Activated naive CD8-positive, alpha-beta T cell treated with anti-CD3 and anti-CD28 coated beads for 36 hours (primary cell): ENCODE measurements at places on chromosomes 2 and 18. TPM values are rescaled to one million over a fixed set of nuclear protein-coding genes. Genes with fewer than 3 reads are reported as not detected.

GRCh38 chr2:183495589-183496267 is 371.5 kb downstream of the NUP35 start:
- DNase-seq = no peak

DNA sequence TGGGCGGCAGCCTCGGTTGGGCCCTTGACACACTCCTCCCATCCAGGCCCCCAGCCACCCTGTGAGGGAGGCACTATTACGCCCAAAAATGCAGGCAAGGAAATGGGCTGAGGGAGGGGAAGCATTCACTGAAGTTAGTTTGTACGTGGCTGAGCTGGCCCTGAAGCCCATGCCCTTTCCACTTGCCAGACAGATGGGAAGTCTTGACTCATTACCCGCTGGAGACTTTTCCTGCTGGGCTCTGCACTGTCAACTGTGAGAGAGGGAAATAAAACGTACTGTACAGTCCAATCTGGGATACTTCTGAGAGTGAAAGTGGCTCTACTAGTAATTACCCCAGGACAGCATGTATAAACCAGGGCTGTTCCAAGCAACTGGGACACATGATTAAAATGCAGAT is 125.9 kb downstream of the MSH2 start:
- no peak for DNase-seq

DNA sequence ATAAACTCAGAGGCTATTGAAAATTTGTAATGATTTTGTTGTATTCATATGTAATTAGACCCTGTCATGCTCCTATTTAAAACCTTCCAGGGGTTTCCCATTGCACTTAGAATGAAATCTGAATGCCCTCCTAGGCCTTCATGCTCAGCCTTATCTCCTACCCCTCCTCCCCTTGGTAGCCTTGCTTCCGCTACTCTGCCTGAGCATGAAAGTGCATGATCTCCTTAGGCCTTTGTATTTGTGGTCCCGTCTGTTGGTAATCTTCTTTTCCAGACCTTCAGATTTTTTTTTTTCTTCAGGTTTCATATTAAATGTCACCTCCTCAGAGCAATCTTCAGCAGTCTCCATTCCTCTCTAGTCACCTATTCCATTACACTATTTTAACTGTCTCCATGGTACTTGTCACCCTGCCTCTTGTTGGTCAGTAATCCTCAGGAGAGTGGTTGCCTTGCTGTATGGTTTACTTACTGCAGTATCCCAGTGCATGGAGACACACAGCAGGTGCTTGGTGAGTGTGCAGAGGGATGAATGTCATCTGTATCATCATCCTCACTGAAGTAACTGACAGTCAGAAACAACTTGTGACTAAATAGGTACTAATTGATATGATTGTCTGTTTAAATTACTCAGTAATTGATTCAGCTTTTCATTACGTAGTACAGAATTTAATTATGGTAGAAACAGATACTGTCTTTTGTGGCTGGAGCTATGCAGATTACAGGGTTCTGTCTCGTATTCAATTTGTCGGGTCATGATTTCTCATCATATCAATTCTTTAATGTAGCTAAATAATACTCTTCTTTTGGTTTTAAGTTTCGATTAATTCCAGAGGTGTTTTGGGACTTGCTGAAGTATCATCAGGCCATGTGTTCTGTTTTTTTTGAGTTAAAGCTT is 63.9 kb downstream of the PHLPP1 start:
- no peak for DNase-seq

DNA sequence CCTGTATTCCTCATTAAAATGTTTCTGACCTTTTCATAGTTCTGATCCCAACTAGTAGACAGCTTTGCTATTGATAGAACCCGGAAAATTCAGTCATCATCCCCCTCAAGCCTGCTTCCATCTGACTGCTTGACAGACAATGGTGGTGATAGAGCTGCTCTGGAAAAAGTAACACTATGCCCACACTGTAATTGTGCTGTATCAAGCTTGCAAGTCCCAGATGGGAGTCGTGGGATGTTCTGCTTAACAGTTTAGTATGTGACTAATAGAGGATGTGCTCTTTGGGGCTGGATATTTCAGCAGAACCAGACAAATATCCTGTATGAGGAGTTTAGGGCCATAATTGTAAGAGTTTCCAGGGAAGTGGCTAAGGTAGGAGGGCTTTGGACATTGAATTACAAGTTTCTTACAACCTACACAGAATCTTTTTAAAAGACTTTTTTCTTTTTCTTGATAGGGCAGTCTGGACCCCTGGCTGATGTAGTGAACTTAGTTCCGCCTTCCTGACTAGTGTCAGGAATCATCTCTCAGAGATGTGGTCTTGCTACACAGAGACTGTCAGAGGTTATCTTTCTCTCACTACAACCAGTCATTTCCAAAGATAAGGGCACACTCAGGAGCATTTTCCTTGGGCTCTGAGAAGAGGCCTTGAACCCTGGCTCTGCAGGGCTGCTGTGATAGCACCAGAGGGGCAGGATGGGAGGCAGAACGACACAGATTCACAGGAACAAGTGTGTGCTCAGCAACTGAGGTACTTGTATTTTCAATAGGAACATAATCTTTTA is 158.0 kb upstream of the RBMS1 start:
- no peak for DNase-seq

DNA sequence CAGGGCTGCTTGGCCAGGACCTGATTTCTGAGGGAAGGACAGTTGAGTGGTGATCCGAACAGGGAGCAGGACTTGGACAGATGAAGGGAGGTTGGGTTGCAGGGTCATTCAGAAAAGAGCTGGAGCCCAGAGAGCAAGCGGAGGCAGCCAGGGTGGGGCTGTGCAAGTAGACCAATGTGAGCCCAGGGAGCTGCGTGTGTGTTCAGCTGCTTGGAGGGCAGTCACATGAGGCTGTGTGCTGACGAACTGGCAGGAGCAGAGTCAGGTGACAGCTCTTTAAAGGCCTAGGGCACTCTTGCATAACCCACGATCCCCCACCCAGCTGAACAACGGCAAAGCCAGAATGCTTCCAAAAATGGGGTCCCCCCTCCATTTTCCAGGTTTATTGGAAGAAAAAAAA is 4.6 kb upstream of the MLPH start:
- no peak for DNase-seq

- DNase-seq = no peak
Measured at GRCh38 chr2:11347403-11347959, 3.0 kb upstream of the ROCK2 start.

- DNase-seq = no peak
Measured at GRCh38 chr2:44456946-44457345, 95.2 kb downstream of the CAMKMT start.

DNA sequence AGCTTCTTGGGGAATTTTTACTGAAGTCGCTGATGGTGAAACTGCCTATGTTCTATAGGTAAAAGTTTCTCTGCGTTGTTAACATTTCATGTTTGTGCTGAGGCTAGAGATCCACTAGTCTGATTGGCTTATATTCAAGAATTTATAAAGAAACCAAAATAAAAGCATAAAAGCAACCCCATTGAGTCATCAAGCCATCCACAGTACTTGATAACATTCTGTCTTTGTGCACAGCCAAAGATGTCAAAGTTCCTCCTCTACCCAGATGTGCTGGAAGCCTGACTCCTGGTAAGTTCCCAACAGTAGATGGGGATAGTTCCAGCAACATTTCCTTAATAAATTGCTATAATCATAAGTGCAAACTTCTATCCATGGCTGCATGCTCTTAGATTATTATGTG is 107.8 kb downstream of the TANC1 start:
- no peak for DNase-seq

DNA sequence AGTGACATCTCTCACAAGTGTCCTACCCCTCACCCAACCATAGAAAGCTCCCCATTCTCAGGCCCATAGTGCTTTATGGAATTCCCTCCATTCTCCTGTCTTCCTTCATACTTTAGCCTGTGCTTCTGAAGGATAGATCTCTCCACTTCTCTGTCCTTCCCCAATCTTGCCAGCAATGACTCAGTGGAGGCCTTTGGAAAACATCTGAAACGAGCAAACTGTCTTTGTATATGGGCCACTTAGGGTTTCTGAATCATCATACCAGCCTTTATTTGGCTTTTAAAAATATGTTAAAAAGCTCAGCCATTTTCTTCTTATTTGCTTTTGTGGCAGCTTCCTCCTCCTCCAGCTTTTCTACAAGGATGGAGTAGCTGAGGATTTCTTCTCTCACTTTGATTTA is 65.6 kb upstream of the ZNF385B start:
- no peak for DNase-seq

GRCh38 chr2:216066230-216066629 is 15.4 kb downstream of the PECR start:
- DNase-seq = no peak

DNA sequence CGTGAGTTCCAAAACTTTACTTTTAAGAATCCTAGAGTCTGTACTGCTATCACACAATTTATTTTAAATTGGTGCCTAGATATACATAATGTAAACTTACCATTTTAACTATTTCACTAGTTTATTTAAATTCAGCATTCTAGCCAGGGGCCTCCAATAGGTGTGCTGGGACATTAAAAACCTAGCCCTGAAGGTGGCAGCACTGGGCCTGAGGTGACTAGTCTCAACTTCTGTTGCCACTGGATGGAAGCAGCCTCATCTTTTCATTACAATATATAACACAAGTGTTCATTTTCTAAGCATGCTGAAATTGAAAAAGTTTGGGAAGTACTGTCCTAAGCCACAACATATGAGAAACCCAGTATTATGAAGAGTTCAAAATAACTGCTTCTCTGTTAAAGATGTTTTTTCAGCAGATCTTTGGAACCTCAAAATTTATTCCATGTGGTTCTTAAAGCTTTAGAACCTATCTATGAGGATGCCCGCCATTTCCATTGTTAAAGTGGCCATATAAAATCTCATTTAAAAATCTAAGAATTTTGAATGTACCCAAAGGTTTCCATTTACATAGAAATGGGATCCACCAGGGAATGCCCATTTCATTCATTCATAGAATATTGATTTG is 2.9 kb upstream of the RBBP8 start:
- peak; percentile 73 for DNase-seq

DNA sequence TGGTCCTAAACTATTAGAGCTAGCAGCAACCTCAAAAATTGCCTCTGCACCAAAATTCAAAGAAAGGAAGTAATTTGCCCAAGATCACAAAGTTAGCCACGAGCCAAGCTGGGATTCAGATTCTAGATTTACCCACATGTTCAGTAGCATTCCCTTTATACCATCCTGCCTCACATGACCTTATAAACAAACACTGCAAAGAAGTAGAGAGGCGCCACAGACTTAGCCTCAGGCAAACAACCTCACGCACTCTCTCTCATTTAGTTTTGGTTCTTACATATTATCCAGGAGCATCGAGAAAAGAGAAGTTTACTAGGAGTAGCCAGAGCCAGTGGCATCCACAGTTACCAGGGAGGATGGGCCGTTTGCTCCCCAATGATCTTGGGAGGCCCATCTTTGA is 226.6 kb downstream of the OSR1 start:
- DNase-seq = no peak

DNA sequence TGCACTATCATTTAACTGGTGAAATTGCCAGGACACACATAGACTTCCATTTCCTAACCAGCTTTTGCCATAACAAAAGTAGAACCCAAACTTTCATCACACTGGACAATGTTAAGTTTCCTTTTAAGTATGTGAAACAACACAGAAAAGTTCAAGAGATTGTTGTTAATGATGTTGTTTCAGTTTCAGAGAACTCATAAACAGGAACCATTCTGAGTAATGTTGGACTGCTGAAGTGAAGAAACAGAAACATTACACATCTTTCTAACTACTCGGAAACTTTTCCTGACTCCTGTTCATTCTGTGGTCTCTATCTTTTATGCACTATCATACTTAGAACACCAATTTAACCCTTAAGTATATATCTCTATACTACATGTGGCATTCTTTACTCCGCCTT is 179.2 kb downstream of the RIT2 start:
- no peak for DNase-seq

- no peak for DNase-seq
Measured at GRCh38 chr2:178397002-178397605, 53.9 kb downstream of the PRKRA start.

DNA sequence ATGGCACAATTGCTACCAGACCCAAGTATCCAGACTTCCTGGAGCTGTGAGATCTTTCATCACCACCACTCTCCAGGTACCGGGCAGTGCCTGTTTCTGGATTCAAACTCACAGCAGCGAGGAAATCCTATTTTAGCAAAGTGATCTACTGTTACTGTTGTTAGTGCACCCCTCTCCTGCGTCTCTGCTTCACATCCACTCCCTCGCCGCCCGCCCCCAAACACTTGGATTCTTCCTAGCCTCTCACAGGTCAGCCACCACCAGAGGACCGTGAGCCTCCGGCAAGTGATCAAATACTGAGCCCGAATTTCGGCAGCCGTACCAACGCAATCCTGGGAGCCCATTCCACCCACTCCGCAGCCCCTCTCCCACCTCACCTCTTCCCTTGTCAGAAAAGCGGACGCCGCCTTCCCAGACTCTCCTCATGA is 519 bp downstream of the METTL4 start:
- peak; percentile 56 for DNase-seq

- no peak for DNase-seq
Measured at GRCh38 chr2:163778045-163778781, 42.4 kb upstream of the FIGN start.

DNA sequence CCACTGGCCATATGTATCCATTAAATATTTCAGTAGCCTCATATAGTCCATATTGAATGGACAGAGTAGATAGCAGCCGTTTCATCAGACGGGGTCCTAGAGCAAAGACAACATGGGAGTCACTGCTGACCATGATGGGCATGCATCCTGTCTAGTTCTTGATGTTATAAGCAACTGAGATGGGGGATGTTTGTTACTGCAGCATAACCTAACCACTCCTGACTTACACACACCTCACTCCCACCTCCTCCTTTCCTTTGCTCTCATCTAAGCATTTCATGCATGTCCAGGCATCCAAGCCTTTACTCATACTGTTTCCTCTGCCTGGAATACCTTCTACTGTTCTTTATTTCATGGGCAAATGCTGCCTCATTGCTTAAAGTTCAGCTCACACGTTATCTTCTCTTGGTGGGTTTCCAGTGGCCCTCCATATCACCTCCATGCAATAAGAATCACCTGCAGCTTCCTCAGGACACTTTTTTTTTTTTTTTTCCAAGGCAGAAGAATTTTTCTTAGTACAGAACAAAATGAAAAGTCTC is 87.8 kb downstream of the DDX1 start:
- no peak for DNase-seq

DNA sequence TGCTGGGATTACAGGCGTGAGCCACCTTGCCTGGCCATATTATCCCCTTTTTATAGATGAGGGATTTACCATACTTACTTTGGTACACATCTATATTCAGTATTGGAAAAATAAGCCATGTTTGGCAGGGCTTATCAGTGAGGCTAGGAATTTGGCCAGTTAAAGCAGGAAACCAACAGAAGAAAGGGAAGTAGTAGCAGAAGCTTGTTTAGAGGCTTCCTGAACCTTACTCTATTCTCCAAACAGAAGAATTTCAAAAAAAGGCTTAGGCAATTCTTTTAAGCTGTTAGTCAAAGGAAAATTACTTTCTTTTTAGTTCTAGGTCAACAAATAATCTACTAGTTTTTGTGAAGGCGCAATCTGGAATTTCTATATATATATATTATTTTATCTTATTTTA is 3.2 kb upstream of the GLS start:
- no peak for DNase-seq

KANSL1L gene
- 2.6 TPM for total RNA-seq

LRRC30 gene
- not detected for total RNA-seq

RTP5 gene
- 0.20 TPM for total RNA-seq

SULT1C2 gene
- total RNA-seq = not detected

MFSD2B gene
- 0.37 TPM for total RNA-seq

EN1 gene
- total RNA-seq = not detected

NEU4 gene
- total RNA-seq = 0.08 TPM

CPO gene
- not detected for total RNA-seq

PTPRM gene
- total RNA-seq = 0.52 TPM
